Ovary (tissue), 10 donors: ENCODE measurements at places on chromosomes 6 and 20. TPM values are rescaled to one million over a fixed set of nuclear protein-coding genes. Genes with fewer than 3 reads are reported as not detected.

DNA sequence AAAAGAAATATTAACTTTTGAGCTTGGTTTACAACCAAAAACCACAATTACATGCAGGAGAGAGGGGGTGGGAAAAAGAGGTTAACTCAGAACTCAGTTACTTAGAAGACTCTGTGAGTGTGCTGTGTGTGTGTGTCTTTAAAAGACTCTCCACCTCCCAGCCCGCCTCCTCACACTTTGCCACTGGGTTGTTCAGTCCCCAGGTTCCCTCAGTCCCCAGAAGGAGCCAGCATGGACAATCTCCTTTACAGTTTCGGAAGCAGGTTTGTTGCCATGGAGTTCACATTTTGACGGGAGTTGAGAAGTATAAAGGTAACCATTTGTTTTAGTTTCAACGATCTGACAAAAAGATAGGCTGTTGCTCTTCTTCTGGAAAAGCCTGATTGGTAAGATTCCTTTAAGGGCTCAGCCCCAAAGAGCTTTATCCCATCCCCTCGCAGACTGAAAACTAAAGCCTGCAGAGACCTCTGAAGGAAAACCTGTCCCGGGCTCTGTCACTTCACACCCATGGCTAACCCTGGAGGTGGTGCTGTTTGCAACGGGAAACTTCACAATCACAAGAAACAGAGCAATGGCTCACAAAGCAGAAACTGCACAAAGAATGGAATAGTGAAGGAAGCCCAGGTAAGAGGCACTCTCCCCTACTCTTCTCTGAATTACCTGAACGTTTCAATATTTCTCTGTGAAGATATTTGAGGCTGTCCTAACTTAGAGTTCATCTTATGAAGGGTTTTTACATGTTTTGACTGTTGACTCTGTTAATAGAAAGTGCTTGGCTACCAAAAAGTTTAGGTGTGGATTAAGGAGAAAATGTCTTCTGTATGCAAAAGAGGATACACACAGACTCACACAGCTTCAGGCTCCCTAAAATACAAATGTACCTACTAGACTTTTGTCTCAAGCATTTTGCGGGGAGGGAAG is at the start of gene SPTLC3:
SPTLC3 (plus strand) TSS at position 212 of the 921 bp plus-strand sequence; CDS start at position 508, 296 bp downstream.
- peak; percentile 52 for DNase-seq

- peak; percentile 3 for DNase-seq
These were observed 172.3 kb upstream of the CST7 start for GRCh38 chr20:24776755-24777271.

DNA sequence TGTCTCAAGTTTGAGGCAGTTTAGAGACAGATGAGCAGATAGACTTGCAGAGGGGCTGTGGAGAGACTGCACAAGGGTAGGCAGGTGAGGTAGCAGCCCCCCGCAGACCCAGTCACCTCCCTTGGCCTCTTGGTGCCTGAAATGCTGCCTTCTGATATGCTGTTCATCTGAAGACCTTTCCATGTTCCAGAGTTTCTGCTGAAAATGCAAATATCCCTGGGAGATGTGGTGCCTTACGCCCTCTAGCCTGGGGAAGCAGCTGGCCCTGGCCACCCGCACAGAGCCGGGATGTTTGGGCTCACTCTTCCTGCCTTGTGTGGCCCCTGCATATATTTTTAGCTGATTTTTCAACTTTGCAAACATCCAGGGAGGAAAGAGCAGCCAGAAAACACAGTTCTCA is 51.4 kb downstream of the TMEM242 start:
- no peak for DNase-seq

DNA sequence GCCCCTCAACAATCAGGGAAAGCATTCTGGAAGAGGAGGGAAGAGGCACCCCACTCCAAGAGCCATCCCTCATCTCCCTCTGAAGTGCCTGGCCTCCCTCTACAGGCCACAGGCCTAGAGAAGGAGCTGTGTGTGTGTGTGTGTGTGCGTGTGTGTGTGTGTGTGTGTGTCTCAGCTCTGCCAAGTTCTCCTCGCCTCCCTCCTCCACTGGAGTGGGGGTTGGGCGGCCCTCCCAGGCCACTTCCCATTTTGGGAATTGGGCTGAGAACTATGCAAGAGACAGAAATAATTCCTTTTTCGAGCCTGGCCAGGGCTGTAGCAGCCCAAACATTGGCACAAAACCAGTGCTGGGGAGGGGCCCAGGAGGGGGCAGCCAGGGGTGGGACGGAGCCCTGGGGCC is 35.7 kb downstream of the KCNB1 start:
- peak; percentile 80 for DNase-seq

C6orf52 gene
- 0.73 TPM for polyA plus RNA-seq

- no peak for DNase-seq
These were observed 7.2 kb downstream of the EEF1A2 start for GRCh38 chr20:63491635-63492230.

GRCh38 chr6:157530126-157530525 is 149.1 kb downstream of the ZDHHC14 start:
- no peak for DNase-seq

- DNase-seq = no peak
These were observed 55.8 kb upstream of the IYD start for GRCh38 chr6:150312844-150313584.

GJA10 gene
- not detected for polyA plus RNA-seq

DNA sequence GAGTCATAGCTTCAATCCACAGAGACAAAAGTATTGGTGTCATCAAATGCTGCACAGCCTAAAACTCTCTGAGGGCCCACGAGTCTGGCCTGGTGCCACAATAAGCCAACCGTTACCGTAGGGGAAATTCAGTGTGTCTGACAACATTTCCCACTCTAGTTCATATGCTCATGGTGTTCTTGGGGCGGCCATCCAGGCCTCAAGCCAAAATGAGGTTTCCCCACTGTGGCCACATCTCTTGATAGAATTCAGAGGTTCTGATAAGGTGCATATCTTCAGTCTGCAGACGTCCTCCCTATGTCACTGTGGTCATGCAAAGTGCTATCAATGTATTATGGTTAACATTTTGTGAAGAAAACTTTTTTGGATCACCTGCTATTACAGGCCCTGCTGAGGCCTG is 627.7 kb downstream of the QKI start:
- DNase-seq = no peak

MAP3K5 gene
- 61.7 TPM for polyA plus RNA-seq

AKAP12 gene
- polyA plus RNA-seq = 73.2 TPM

- no peak for DNase-seq
These were observed 32.9 kb upstream of the EYA4 start for GRCh38 chr6:133208183-133208755.

GRCh38 chr6:5667737-5668136 is 339.0 kb downstream of the NRN1 start:
- DNase-seq = no peak

GRCh38 chr6:89085409-89086205 is 5.1 kb downstream of the PNRC1 start:
- no peak for DNase-seq

DNA sequence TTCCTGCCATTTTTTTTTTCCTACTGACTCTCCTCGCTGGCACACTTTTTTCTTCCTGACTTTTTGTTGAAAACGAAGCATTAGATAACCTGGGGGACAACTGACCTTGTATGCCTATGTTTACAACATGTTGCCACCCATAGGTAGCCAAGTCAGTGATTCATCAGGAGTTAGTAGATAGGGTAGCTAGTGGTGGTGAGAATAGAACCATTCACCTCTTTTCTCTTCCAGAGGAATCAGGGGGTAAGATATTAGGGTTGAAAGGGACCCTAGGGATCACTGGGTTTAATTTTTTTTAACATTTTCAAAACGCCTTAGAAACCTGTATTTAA is 427.9 kb upstream of the FLRT3 start:
- no peak for DNase-seq

GRCh38 chr6:112004201-112005012 is 49.5 kb upstream of the CCN6 start:
- DNase-seq = no peak

GGTLC1 gene
- polyA plus RNA-seq = not detected

- DNase-seq = no peak
These were observed 107.0 kb upstream of the SMLR1 start for GRCh38 chr6:130720076-130720715.

RNF217 gene
- 11.4 TPM for polyA plus RNA-seq

DNA sequence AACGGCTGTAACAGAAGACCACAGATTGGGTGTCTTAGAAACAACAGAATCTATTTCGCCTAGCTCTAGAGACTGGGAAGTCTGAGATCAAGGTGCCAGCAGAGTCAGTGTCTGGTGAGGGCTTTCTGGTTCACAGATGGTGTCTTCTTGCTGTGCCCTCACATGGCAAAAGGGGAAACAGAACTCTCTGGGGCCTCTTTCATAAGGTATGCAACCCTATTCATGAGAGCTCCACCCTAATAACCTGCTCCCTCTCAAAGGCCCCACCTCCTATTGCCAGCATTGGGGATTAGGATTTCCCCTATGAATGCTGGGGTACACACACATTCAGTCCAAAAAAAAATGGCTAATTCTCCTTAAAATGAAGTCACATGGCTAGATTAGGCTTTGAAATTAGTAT is 10.0 kb downstream of the TXNDC5 start:
- no peak for DNase-seq

NOX3 gene
- polyA plus RNA-seq = not detected

DNA sequence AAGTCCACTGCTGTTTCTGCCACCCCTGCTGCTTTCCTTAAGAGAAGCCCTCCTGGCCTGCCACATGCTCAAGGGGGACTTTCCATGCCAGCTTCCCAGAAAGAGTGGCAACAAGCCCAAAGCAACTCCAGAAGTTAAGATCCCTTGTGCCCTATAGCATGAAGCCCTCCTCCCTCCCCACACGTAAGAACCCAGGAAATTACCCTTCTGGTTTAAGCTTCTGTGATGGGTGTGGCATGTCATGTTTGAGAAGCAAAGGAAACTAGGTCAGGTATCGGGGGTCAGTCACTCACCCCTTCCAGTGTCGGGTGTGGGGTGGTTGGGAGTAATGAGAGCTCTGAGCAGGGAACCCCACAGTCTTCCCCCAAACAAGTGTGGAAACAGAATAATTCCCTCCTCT is 196.1 kb downstream of the LRFN2 start:
- no peak for DNase-seq

DNA sequence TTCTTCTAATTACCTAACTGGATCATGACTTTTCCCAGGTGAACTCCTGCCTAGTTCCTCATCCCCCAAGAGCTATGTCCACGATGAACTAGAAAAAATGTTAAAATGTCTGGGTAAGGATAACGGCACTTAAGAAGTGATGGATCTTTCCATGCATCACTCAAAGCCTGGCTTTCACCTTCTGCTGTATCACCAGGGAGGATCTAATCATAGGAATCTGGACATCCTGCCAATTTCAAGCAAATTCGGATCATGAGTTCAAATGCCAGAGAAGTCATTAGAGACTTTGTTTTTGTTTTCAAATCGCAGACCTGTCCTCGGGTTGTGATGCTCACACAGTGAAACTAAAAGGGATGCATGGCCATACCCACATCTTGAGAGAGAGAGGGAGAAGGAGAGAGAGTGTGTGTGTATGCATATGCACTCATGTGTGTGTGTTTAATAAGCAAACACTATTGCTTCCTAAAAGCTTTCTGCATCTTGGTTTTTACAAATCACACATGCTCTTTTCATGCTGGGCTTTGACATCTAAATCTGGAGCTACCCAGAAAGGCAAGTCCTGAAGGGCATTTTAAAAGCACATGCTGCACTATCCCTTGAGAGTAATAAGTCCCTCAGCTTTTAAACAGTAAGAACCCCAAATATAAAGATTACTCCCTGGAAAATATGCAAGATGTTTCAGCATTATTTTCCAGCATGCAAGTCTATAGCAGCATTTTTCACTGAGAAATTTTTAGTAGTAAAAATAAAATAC is 524.6 kb upstream of the NOX3 start:
- no peak for DNase-seq

DNA sequence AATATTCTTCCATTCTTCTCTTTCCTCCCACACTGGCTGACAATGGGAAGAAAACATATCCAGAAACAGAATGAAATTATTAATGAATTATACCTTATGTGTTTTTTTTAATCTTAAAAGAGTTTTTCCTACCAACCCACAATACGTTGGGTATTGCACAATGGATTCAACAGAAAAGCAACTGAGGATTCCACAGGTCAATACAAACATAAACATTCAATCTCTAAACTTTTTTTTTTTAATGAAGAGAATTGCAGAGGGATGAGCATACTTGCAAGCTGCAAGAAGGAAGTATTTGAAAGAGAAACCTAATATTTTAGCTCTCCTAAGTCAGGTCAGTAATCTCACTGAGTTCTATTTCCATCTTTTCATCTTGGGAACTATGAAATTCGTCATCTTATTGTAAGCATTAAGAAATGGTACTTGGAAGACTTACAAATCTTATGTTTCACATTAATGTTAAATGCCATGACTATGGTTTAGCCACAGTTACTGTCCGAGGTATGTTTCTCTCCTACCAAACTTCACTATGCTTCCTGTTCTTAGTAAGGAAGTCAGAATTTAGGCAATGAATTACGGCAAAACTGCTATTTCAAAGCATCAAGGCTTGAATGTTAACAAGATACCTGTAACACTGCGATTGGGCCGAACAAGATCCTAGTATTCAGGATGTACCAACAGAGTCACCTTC is 100.8 kb downstream of the HIVEP2 start:
- DNase-seq = no peak
